ENCODE measurements at places on chromosomes 11 and 22.

GRCh38 chr11:78504708-78505107 lies 70.0 kb downstream of the NARS2 start:
- DNase-seq = no peak

GRCh38 chr11:75339685-75340409 lies 11.6 kb downstream of the ARRB1 start:
- no peak for DNase-seq

DNA sequence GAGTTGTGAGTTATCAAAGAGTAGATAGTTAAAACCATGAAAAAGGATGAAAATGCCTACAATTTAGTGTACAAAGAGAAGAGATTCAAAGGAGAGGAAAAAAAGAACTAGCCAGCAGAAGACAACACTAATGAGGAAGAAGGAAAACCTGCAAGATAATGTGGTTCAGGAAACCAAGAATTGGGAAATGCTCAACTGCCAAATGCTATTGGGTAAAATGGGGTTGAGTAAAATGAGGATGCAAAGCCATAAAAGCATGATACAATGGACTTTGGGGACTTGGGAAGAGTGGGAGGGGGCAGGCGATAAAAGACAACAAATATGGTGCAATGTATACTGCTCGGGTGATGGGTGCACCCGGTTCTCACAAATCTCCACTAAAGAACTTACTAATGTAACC lies 7.6 kb upstream of the OR52K2 start:
- no peak for DNase-seq

DNA sequence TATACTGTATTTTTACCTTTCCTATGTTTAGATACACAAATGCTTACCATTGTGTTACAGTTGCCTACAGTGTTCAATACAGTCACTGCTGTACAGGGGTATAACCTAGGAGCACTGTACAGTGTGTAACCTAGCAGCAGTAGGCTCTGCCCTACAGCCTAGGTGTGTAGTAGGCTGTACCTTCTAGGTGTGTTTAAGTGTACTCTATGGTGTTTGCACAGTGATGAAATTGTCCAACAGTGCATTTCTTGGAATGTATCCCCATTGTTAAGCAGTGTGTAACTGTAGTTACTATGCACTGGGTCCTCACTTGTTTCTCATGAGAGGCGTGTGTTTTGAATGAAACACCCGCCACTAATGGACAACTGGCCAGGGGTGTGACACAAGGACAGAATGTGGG lies 269.0 kb downstream of the OPCML start:
- DNase-seq = no peak

GRCh38 chr22:30500628-30501027 lies 4.9 kb downstream of the SEC14L4 start:
- DNase-seq = no peak

- DNase-seq = no peak
Observed at GRCh38 chr22:39269095-39269790, 24.5 kb upstream of the PDGFB start.

- no peak for DNase-seq
Observed at GRCh38 chr11:79026803-79027445, 413.9 kb downstream of the TENM4 start.

- DNase-seq = no peak
Observed at GRCh38 chr11:44651535-44652155, 75.1 kb upstream of the TSPAN18 start.

Data from NCI-H446 treated with DMSO at 0.1 percent for 48 hours (cell line).